Fibroblast of upper back skin (primary cell): ENCODE measurements at places on chromosomes 16 and 17.
A peak's percentile ranks its signal among the peaks of the same experiment; 100 is the strongest.

DNA sequence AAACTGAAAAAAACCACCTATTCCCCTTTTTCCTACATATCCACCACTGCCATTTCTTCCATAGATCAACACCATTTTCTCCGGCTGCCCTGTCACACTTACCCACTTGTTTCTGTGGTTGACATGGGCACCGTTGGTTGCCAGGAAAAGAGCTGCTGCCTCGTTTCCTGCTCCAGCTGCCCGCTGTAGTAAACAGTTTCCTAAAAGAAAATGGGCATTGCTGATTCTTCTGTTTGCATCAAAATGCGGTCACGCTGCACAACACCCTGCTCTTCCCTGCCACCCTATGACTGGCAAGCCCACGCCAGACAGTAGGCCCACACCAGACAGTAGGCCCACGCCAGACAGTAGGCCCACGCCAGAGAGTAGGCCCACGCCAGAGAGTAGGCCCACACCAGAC, 46.3 kb downstream of the CYB5D2 start:
- no peak for DNase-seq

DNA sequence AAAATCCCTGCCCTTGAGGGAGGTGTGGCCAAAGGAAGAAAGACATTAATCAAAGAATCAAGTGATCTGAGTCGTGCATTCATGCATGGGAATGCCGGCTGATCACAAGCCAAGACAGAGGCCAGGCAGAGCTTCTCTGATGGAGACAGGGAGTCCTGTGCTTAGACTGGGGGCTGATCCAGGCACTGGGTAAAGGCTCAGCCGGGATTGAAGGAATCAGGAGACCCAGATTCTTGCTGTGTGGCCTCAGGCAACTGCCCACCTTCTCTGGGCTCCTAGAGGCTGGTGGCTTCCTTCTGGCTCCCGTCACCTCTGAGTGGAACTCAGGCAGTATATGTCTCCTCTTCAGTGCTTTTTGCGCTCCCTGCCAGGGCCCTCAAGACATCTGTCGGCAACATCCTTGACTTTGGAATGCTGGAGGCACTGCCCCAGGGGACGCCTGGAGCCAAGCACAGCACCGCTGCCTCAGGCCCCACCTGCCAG, 17.7 kb downstream of the RAI1 start:
- peak; percentile 67 for DNase-seq

DNA sequence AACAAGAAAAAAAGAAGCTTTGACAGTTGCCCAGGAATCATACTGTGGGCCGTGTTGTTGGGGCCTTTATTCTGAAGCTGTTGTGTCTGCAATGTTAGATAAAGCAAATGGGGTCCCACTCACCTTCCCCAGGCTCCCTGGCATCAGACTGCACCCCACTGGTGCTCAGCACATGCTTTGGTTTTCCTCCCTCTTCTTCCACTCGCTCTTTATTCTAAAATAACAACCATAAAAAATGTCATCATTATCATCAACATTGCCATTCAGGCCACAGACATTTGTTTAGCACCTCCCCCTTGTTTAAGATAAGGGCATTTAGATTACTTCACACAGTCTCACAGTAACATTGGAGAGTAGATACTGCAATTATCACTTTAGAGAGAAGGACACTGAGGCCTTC, 8.2 kb downstream of the MYLK3 start:
- no peak for DNase-seq

GRCh38 chr16:10322723-10323527, 62.9 kb upstream of the ATF7IP2 start:
- no peak for DNase-seq

GRCh38 chr16:86372193-86372592, 138.1 kb upstream of the FOXF1 start:
- no peak for DNase-seq

DNA sequence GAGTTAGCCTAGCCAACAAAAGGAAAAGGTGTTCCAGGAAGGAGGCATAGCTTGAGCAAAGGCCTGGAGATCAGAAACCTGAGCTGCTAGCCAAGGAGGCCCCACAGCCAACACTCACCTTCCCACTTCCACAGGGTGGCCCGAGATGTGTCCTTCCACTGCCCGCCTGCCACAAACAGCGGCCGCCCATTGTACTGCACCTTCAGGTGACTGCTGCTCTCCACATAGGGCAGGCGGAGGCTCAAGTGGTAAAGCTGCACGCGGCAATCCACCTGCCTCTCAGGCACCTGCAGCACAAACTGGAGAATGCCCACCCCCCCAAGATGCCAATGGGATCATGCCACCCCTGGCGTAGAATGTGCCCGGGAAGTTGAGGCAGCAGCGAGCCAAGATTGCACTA, 111.5 kb downstream of the RMI2 start:
- DNase-seq: no peak

DNA sequence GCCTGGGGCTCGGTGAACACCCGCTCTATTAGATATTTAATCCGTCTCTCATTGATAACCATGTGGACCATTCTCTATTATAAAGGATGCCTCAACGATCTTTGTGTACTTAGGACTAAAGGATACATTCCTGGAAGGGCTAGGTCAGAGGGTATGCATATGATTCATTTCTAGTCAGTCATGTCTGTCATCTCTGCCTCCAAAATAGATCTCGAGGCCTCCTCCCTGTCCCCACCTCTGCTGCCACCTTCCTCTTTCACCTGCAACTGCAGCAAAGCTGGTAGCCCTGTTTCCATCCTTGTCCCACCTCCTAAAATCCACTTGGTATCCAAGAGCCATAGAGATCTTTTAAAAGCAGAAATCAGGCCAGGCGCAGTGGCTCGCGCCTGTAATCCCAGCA, 121.5 kb downstream of the KATNIP start:
- no peak for DNase-seq

DNA sequence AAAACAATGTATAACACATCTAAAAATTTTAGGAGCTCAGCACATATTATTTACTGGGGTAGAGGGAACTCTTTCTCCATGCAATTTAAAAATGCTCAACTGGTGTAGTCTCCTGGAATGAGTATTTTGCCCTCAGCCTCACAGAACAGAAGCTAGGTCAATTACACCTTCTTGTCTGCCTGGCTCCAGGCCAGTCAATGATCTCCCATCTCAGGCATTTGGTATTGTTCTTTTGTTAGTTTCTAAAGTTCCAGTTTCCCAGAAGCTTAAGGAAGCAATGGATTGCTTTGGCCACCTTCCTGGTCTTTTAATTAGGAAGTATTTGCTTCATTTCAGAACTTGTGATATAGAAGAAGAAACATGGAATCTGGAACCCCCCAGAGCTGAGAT, 360.3 kb upstream of the ASIC2 start:
- no peak for DNase-seq

DNA sequence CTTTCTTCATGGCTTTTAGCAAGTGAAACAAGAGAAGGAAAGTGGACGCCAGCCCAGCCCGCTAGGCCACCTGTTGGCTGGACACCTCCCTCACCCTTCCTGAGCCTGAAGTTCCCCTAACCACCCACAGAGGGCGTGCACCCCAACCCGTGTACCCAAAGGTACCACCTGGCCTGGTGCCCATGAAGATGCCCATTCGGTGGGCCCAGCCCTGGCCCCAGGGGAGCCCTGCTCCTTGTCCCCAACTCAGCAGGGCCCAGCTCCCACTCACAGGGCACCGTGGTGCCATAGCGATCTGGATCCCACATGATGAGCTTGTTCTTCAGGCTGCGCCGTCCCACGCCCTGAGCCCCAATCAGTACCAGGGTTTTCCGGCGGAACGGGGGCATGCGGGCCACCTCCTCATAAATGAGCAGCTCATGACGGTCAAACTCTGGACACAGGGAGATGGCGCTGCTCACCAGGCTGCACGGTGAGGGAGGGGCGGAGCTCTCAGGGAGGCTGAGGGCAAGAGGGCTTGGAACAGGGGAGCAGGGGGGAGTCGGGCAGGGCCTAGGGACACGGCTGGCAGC, 26.8 kb downstream of the MPP2 start:
- DNase-seq: no peak

GRCh38 chr17:72511242-72511641, 390.4 kb downstream of the SOX9 start:
- no peak for DNase-seq

DNA sequence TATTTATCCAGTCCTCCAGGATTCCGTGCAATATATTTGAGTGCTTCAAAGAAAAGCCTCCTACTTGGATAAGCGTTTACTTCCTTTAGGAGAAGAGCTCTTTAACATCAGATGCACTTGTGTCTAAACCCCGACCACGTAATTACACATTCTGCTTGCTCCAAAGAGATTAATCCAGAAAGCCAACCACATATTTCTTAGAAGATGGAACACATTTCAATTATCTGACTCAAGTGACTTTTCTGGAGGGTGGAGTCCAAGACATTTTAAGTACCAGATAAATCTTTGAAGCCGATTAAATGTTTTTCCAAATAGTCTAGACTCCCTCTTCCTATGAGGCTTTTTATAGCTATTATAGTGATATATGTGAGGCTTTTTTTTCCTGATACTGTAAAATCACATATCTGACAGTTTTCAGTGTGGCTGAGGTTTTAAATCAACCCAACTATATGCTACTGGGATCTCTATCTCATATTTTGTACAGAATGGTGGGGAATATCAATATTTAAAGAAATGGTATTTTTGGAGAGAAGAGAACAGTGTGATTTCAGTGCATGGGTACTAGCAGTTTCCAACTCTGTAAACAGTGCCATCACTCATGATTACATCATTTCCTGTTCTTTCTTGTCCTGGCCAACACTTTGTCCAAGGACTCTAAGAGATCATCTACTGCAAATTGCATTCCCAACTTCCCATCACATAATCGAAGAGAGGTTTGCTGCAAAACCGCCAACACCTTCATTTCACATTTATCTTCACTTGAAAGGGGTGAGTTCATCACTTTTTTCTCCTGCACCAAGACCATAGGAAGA, 192.4 kb upstream of the HSBP1 start:
- peak; percentile 53 for DNase-seq

- DNase-seq: no peak
Observed at GRCh38 chr17:62821189-62822079, 13.3 kb upstream of the MARCHF10 start.

- DNase-seq: peak; percentile 60
Observed at GRCh38 chr17:21029036-21029435, 13.8 kb downstream of the USP22 start.

GRCh38 chr16:31880322-31880979, 6.8 kb downstream of the ZNF267 start:
- DNase-seq: peak; percentile 53

GRCh38 chr16:83925957-83926725, 26.9 kb upstream of the OSGIN1 start:
- no peak for DNase-seq

DNA sequence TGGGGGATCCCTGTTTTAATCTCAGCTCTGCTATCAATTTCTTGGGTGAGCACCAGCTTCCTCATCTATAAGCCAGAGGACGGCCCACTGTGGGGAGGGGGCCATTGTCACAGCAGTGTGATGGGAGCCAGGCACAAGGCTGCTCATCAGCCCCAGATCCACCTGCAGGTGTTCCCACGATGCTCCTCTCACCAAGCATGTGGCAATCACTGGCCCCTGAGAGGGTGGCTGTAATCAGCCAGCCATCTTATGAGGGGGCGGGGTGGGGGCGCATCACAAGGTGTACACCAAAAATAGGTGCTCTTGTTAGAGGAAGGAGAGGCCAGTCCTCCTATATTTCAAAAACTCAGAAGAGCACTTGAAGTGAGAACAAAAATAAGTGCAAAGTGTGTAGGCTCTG, 31.2 kb downstream of the HNF1B start:
- DNase-seq: no peak

DNA sequence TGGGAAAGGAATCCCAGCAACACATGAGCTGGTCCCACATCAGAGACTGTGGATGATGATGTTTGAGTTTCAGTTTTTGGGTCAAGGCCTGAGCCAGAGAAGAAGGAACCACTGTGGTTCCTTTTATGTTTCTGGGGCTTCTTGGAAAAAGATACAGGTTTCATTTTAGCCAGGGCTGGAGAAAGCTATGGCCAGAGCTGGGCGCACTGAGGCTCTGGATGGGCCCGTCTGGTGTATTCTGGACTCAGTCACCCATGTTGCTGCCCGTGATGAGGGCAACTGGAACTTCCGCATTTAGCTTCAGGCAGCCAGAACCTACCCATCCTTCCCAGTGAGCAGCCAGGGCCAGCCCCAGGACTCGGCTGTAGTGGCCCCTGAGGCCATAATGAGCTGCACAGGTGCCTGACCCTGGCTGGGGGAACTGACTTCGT, 15.0 kb upstream of the PITPNA start:
- DNase-seq: no peak

- no peak for DNase-seq
Observed at GRCh38 chr17:78418326-78419026, 40.0 kb downstream of the PGS1 start.

- peak; percentile 71 for DNase-seq
Observed at GRCh38 chr17:9361188-9361955, 214.2 kb downstream of the STX8 start.

DNA sequence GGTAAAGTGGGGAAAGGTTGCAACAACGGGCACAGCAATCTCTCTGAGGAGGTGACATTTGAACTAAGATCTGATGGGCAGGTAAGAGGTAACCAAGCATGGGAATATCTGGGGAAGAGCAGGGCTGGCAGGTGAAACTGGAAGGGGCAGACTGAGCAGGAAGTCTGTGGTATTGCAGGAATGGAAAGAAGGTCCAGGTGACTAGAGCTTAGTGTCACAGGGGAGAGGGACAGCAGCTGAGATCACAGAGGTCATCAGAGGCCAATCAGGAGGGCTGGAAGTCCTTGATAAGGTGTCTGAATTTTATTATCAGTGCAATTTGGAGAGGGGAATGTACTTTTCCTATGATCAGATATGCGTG, 73.3 kb upstream of the DHX40 start:
- DNase-seq: no peak

DNA sequence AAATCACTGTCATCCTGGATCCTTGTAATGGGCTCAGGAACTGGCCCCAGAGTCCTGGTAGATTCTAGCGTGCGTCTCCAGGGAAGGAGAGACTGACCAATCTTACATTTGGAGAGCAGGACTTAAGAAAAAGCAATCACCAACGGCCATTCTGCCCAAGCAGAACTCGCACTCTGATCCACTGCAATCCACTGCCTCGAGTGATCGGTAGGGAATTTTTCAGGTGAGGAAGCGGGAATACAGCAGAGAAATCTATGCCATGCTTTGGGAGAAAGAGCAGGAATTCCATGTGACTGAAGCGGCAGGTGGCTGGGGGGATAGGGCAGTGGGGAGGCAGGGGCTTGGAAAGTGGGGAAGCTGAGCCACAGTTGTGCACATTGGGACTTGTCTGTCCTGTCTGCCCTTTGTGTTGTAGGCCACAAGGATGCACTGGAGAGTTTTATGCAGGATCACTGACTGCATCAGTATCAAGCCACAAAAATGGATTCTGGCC, 143.9 kb upstream of the HS3ST2 start:
- DNase-seq: no peak

- peak; percentile 67 for DNase-seq
Observed at GRCh38 chr16:28974007-28974436, 556 bp upstream of the SPNS1 start.
